Activated CD4-positive, alpha-beta T cell treated with anti-CD3 and anti-CD28 coated beads for 24 hours (primary cell): ENCODE measurements at places on chromosomes 5 and 9.

- no peak for DNase-seq
Measured at GRCh38 chr5:102853680-102854079, 98.6 kb downstream of the PAM start.

DNA sequence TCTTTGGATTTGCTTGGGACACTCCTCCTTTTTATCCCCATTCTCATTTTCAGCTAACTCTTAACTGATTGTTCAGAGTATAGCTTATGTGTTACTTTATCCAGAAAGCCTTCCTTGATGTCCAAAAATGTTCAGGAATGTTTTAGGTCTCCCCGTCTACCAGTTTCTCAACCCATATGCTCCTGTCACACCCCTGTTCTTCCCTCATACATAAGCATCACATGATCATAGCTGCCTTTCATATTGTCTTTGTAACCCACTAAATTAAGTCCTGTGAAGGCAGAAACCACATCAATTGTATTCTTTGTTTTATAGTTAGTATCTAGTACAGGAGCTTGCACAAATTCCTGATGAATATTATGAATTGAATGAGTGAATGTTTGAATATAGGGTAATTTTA, 321.9 kb upstream of the ACTBL2 start:
- no peak for DNase-seq

GRCh38 chr5:115985802-115986757, 23.8 kb downstream of the LVRN start:
- no peak for DNase-seq

GRCh38 chr5:19462019-19462418, 526.0 kb downstream of the CDH18 start:
- DNase-seq = no peak

- DNase-seq = no peak
Measured at GRCh38 chr9:15244001-15244441, 63.0 kb downstream of the TTC39B start.

- DNase-seq = no peak
Measured at GRCh38 chr9:90219548-90220118, 423.0 kb downstream of the DIRAS2 start.

GRCh38 chr5:173718469-173718868, 102.0 kb upstream of the BOD1 start:
- DNase-seq = no peak

- no peak for DNase-seq
Measured at GRCh38 chr9:78031444-78031892, at the start of gene GNAQ. Gene GNAQ (minus strand): TSS chr9:78031811. CDS start chr9:78031235, 576 bp downstream.

- DNase-seq = no peak
Measured at GRCh38 chr9:116067566-116067965, 86.0 kb upstream of the PAPPA start.

- no peak for DNase-seq
Measured at GRCh38 chr9:136605988-136606660, 56.6 kb upstream of the EGFL7 start.

DNA sequence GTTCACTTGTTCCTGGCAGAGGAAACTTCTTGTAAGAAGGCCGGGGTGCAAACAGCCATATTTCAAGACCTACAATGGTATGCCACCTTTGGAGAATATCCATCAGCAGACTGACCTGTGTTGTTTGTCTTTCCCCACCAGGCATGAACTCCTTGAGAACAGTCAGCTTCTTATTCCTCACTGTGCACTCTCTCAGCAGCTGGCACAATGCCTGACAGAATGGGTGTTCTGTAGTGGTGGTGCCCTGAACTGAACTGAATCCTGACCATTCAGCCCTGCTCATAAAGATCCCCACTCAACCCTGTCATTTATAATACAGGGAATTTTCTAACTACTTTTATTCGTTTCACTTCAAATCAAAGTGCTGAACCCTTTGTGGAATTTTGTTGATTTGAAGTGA, 206.9 kb downstream of the COX7C start:
- DNase-seq = no peak

GRCh38 chr5:111261610-111262009, 37.4 kb downstream of the CAMK4 start:
- no peak for DNase-seq

GRCh38 chr5:7754997-7755596, 95.8 kb downstream of the CFAP90 start:
- peak; percentile 35 for DNase-seq

GRCh38 chr9:82570226-82570625, 492.7 kb downstream of the RASEF start:
- no peak for DNase-seq

- no peak for DNase-seq
Measured at GRCh38 chr5:21219966-21220365, 1232.0 kb upstream of the CDH18 start.

DNA sequence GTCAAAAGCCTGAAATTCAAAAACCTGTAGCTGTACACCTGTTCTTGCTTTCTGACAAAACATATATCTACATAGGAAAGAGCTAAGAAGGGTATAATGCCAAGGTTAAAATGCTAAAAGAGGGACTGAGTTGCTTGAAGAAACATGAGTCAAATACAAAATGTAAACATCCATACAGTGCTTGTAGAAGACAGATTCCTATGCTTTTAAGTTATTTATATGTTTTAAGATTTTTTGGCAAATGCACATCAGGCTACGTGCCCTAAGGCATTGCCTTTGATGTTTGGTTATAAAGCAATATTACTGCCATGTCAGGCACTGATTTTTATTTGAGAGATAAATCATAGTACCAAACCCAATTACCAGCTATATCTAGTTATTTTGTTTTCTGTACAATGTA, 269.0 kb downstream of the EDIL3 start:
- DNase-seq = no peak

DNA sequence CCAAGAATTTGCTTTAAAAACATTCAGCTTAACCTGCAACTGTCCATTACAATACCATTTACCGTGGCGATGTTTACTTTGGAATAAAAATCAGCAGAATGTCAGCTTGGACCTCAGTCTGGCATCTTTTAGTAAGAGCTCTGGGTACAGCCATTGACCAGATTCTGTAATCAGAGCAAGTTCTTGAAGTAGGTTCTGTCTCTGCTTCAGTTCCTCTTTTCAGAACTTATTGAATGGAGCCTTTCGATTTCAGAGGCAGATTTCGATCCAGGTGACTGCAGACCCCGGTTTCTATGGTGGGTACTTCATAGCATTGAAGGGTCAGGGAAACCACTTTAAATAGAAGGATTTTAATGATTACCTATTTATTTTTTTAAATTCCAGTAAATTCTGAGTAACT, 53.4 kb upstream of the SV2C start:
- no peak for DNase-seq

DNA sequence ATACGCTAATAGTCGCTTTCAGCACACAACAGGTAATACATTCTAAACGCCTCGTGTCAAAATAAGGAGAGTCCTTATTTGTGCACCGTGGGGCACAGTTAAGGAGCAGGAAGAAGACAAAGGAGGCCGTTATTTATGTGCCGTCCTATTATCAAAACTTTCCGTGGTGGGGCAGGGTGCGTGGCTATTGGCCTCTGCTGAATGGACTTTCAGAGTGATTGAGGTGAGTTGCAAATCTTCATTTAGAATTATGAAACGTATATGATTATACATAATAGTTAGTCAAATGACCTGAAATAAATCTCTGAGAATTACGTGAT, 833 bp downstream of the C5orf24 start:
- DNase-seq = peak; percentile 18

- no peak for DNase-seq
Measured at GRCh38 chr5:153372425-153373129, 117.9 kb upstream of the GRIA1 start.

- no peak for DNase-seq
Measured at GRCh38 chr9:112094948-112095681, 80.0 kb downstream of the SUSD1 start.

DNA sequence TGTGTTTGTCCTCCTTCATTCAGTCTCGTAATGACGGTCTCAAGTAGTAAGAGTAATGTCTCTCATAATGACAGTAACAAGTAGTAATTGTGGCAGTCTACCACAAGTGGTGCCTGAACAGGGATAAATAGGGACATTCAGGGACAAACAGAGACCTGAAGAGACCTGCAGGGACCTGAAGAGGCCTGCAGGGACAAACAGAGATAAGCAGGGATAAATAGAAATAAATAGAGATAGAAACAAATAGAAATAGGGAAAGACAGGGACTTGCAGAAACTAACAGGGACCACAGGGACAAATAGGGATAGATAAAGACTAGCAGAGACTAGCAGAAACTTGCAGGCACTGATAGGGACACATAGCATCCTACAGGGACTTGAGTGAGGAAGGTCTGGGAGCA, 7.9 kb downstream of the UGT3A2 start:
- DNase-seq = no peak

GRCh38 chr5:69024241-69024651, 69.6 kb upstream of the SLC30A5 start:
- no peak for DNase-seq

GRCh38 chr5:136810261-136810801, 445.0 kb upstream of the TRPC7 start:
- no peak for DNase-seq

DNA sequence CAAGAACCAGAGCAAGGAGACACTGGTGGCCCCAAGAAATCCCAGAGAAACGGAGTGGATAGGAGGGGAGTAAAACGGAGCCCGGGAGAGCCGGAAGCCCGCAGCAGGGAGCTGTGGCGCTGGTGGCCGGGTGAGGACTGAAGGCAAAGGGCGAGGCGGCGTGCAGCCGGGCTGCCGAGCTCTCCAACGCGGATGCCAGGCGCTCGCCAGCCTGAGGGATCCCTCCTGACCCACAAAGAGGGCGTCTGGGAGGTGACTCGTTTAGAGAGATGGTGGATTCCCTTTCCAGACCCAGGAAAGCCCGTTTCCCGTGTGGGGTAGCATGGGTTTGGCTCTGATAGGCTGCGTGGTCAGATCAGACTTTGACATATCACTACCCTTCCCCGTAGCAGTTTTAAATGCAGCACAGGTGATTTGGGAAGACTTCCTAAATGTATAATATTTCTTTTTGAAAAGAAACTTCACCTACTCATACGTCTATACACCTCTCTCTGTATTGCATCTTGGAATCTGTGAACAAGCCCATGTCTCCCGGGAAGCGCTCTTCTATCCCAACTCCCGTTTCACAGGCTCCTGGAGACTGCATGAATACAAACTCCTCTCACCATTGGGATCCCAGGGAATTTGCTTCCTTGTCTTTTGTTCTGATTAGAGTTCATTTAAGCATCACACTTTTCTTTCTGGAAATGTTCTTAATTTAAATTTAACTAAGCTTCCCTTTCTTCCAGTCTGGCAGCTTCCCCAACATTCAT, 158.1 kb downstream of the C9orf152 start:
- DNase-seq = no peak

- no peak for DNase-seq
Measured at GRCh38 chr9:98826716-98827115, 19.2 kb downstream of the GALNT12 start.

- no peak for DNase-seq
Measured at GRCh38 chr5:39640552-39640951, 215.8 kb upstream of the DAB2 start.

- DNase-seq = no peak
Measured at GRCh38 chr5:67807439-67807888, 408.1 kb upstream of the PIK3R1 start.

DNA sequence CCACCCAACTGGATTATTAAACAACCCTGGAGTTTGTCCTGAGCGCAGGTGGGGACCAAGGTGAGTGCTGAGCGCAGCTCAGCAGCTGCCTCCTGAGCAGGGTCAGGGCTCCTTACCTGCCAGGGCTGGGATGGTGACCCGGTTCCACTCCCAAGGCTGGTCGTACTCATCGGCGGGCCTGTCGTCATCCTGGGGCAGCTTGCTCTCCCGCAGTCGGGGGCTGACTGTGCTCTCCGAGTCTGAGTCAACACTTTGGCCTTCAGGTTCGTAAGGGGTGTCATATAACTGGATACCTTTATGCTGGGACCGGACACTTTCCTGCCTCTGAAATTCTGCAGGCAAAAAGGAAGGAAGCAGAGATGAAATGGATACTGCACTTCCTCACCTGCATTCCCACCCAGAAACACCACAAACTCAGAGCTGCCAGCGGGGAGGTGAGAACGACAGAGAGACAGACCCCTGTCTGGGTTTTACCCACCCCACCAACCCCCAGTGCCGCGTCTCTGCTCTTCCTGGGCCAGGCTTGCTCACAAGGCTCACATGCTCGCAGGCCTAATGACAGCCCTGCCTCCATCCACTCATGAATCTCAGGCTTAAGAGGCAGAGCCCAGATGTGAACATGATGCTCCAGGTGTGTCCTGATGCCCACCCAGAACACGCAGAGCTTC, 70.7 kb upstream of the SLC25A51 start:
- DNase-seq = no peak

- DNase-seq = no peak
Measured at GRCh38 chr5:76863001-76863400, 13.2 kb downstream of the S100Z start.

DNA sequence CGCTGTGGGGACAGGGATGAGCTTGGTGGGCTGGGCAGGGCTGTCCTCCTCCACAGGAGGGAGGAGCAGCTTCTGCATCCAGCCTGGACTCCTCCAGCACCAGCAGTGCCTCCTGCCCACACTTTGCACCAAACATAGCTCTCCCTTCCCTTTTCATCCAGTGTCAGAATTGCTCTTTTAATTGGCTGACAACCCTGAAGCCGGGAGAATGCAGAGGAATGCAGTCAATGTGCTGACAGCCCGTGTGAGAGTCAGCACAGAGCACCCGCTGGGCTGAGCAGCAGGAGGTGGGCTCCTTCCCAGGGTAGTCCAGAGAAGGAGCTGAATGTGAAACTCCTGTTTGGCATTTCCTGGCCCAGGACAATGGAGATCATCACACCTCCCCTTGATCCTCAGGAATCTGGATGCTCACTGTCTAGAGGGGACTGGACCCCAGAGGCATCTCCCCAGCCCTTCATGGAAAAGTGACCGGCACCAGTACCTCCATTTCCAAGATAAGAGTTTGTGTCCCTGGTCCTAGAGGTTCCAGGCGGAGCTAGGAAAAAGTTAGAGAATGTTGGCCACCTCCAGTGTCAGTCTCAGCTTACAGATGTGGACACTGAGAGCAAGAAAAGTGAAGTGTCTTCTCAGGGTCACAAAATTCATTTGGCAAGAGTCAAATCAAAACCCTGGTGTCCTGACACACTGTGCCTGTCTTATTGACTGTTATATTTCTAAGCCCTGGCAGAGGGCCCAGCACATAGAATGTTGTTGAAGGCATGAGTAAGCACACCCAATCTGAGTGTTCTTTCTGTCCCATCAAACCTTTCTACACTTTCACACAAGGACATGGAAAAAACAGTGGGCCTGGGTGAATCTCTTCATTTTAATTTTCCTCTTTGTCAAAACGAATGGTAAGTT, 202.1 kb downstream of the SNX18 start:
- DNase-seq = no peak

DNA sequence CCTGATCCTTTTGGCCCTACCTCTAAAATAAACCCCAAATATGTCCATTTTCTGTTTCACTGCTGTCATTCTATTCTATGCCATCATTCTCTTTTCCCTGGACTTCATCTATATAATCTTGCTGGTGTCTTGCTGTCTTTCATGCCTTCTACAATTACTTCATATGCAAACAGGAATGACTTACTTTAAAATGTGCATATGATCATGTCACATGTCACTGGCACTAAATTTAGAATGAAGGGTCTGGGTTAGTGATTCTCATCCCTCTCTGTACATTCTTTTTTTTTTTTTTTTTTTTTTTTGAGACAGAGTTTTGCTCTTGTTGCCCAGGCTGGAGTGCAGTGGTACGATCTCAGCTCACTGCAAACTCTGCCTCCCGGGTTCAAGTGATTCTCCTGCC, 22.9 kb downstream of the FAF2 start:
- no peak for DNase-seq

- DNase-seq = no peak
Measured at GRCh38 chr5:119655061-119655460, 25.7 kb downstream of the FAM170A start.

GRCh38 chr5:13189532-13189931, 755.0 kb downstream of the DNAH5 start:
- no peak for DNase-seq
